ENCODE measurements at places on chromosomes 12 and 14.

GRCh38 chr12:126668538-126668937, 1598.4 kb upstream of the TMEM132C start:
- DNase-seq = no peak

- DNase-seq = no peak
Measured at GRCh38 chr12:15966426-15966825, 55.3 kb downstream of the DERA start.

- DNase-seq = no peak
Measured at GRCh38 chr14:103692871-103693270, 22.4 kb downstream of the XRCC3 start.

GRCh38 chr14:100691395-100692056, 35.2 kb upstream of the DLK1 start:
- DNase-seq = no peak

GRCh38 chr12:52004042-52004648, 2.6 kb upstream of the TAMALIN start:
- peak; percentile 11 for DNase-seq

- no peak for DNase-seq
Measured at GRCh38 chr12:116736962-116737773, 701 bp downstream of the SPRING1 start.
